ENCODE measurements at places on chromosomes 7 and 10.

DNA sequence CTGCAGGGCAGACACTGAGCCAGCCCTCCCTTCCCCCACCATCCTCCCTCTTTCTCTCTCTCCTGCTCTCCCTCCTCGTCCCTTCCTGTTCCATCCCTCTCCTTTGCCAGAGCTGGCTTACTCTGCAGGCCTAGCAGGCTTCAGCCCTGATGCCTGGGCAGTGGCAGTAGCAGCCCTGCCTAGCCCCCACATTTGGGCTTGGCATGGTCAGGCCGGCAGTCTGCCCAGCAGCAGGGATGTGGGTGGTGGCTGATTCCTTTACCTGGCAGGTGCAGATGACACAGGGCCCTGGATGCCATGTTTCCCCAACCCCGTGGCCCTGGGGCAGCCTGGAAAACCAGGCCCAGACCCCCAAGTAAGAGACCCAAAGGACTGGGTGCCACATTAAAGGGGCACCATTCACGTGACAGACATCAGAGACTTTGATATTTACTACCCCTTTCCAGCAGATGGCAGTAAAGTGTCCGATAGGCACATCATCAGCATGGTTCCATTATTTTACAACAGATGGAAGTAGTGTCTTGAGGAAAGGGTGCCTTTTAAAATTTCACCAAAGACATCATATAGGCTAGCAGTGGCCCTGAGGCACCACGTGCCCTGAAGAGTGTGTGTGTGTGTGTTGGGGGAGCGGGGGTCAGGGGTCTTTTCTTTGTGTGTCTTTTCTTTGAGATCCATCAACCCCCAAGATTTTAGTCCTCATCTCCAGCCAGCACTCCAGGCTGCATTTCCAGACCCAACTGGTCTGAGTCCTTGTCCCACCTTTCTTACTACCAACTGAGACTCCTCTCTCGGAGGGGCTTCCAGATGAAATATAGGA lies 5.9 kb downstream of the KCP start:
- DNase-seq, result no peak

DNA sequence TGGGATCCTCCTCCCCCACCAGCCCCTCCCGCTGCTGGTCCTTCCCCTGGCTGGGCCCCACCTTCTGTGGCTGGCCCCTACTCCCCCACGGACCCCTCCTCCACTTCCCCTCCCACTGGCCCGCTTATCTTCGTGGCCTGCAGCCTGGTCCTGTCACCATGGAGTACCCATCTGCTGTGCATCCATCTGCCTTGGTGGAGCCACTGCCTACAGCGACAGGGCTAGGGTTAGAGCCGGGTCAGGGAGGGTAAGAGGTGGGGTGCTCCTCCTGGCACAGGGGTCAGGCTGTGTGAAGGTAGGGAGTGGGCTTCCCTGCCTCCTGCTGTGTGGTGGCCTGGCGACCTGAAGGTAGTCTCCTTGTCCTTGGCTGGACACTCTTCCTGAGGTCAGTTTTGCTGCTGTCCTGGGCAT lies 5.2 kb downstream of the ADCY1 start:
- no peak for DNase-seq

DNA sequence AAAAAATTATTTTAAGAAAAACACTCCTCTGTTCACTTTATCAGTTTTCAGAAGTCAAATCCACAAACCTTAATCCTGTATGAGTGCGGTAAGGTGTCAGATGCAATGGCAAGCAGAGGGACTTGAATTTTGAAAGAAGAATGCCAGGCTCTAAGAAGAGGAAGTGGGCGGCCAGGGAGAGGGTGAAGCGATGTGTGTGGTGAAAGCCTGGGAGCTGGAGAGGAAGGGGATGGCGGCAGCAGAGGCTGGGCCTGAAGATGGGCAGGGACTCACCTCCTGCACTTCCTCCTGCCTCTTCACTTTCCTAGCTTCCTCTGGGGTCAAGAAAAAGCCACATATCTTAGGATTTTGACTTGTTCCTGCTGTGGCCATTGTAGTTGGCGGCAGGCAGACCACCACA lies 609.6 kb downstream of the PARD3 start:
- DNase-seq, result no peak

DNA sequence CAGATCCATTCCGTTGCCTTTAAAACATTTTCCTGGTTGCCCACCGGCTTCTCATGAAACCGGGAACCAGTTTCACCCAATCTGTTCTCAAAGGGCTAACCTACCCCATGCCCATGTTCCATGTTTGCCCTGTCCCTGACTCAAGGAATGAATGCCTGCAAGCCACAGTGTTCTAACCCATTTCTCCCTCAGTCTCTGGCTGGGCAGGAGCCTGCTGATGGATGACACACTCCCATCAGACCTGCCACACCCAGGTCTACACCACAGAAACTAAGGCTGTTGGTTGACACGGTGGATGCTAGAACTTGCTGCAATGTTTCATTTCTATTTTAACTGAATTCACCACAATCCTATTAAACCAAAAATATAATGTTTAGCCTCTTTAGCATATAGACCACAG lies 15.6 kb downstream of the CLRN3 start:
- DNase-seq, result no peak

GRCh38 chr10:94010886-94011285 lies 17.2 kb downstream of the PLCE1 start:
- no peak for DNase-seq

DNA sequence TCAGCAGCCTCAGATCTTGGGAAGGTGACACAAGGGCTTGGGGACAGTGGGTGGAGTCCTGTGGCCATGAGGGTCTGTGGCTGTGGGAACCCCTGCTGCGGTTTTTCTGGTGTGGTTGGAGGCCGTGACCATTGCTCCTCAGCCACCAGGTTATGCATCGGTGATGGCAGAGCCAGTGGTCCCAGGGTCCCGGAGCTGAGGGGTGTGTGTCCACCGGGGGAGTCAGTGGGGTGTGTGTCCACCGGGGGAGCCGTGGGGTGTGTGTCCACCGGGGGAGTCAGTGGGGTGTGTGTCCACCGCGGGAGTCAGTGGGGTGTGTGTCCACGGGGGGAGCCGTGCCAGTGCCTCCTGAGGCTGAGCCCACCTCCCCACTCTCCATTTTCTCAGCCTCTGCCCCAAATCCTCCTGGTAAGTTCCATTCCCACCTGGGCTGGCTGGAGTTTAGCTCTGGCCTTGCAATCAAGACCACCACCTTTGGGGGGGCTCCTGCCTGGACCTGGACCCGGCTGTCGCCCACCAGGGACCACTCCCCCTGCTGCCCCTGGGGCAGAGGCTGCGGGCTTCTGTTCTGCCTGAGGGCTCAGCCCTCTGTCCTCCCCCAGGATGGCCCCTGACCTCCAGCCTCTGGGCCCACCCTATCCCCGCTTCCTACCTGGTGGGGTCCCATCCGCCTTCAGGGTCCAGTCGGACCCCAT lies 143.5 kb downstream of the ELFN1 start:
- no peak for DNase-seq

GRCh38 chr10:130889780-130890179 lies 421.7 kb downstream of the TCERG1L start:
- DNase-seq, result no peak

DNA sequence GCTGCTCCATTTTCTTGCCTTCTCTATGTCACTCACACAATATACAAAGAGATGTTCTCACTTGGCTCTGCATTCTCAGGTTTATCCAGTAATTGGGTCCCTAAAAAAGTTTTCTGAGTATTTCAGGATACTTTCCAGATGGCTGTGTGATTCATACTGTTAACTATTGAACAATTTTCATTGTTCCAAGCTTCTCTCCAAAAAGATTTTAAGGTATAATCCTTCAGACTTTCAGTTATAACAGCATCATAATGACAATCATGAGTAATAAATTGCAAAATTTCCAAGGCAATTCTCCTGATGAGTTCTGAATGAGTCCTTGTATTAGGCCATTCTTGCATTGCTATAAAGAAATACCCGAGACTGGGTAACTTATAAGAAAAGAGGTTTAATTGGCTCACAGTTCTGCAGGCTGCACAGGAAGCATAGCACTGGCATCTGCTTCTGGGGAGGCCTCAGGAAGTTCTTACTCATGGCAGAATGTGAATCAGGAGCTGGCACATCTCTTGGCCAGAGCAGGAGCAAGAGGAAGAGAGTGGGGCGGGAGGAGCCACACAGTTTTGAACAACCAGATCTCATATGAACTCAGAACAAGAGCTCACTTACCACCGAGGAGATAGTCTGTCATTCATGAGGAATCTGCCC lies 148.1 kb downstream of the SLC16A9 start:
- DNase-seq, result no peak

- DNase-seq, result no peak
Observed at GRCh38 chr10:31034098-31034909, 2.6 kb upstream of the ZNF438 start.

- no peak for DNase-seq
Observed at GRCh38 chr10:108598831-108599230, 1324.5 kb downstream of the XPNPEP1 start.

DNA sequence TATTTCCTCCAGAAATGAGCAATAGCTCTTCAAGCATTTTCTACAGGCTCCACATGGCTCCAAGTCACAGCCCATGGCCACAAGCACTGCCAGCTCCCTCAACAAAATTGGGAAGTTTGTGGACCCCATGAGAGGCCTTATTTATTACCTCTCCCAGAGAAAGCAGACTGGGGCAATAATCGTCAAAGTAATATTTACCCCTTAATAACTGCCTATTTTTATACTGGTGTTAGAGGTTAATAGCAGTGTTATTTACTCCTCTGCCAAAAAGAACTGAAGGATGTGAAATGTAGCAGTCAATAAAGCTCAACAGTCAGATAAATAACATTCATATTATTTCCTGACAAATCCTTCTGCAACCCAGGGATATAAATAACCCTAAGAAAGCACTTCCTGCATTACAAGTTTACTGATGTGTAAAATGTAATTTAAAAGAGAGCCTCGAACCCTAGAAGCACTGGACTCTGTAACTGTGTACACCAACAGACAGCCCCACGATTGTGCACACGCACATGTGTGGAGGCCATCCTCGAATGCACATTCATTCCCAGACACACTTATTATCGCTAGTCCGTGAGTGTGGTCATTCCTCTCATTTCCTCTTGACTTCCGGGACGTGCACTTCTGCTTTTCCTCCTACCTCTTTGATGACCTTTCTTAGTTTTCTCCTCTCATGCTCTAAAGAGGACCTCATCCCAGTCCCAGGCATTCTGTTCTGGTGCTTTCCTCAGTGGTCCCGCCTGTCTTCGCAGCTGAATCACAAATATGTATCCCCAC lies 157.4 kb downstream of the EVX1 start:
- no peak for DNase-seq

- no peak for DNase-seq
Observed at GRCh38 chr10:33669904-33670303, 335.4 kb upstream of the NRP1 start.

GRCh38 chr10:66329147-66329546 lies 596.7 kb upstream of the LRRTM3 start:
- no peak for DNase-seq

- DNase-seq, result no peak
Observed at GRCh38 chr7:41779918-41780317, 77.0 kb upstream of the INHBA start.

- no peak for DNase-seq
Observed at GRCh38 chr7:155991470-155991869, 179.2 kb upstream of the SHH start.

DNA sequence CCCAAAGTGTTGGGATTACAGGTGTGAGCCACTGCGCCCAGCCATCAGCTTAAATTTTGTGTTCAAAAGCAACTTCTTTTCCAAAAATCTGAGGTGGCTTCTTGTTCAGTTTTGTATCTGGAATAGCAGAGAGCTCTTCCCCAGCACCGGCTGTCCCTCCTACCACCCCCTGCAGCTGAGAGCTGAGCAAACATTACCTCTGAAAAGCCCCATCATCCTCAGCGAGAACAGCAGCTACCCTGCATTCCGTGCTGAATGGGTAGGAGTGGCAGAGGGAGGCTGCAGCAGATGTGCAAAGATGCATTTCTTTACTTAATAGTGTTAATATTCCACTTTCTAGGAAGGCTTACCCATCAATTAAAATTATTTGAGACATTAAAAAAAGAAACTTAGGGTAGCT lies 31.8 kb downstream of the CCM2 start:
- no peak for DNase-seq

DNA sequence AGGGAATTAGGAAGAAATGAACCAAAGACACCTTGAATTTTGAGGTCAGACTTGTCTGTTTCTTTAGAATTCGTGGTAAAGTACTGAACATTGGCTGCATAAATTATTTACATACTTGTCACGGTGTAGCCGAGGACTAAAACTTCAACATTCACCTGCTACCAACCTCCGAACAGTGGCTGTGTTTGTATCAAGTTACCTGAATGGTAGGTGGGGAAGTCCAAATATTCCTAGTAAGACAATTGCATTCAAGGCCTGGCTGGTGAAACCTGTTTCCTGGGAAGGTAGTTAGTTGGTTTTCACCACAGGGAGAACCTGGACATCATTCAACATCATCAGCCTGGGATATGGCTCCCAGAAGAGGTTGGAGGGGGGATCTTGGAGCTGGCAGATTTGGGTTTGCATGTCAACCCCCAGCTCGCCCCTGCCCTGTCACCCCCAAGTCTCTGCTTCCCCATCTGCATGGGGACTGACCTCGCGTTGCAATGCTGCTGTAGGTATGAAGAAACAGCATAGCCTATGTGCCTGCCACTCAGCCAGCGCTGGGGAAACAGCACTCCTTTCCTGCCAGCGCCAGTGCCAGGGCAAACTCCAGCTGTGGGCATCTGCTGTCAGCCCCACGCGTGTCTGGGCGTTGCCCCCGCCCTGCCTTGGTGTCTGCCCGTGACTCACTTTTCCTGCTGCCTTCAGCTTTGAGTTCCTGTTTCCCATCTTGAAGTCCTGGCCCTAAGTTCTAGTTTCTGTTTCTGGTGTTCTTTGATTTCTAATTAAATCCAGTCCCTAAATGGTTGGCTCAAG lies 12.7 kb upstream of the LARP4B start:
- DNase-seq, result peak; percentile 48

GRCh38 chr7:76506081-76506440 lies 4.3 kb upstream of the UPK3B start:
- no peak for DNase-seq

GRCh38 chr7:815284-816216 lies 16.7 kb upstream of the SUN1 start:
- DNase-seq, result no peak

GRCh38 chr10:110226926-110227641 lies 19.7 kb downstream of the MXI1 start:
- DNase-seq, result peak; percentile 80

DNA sequence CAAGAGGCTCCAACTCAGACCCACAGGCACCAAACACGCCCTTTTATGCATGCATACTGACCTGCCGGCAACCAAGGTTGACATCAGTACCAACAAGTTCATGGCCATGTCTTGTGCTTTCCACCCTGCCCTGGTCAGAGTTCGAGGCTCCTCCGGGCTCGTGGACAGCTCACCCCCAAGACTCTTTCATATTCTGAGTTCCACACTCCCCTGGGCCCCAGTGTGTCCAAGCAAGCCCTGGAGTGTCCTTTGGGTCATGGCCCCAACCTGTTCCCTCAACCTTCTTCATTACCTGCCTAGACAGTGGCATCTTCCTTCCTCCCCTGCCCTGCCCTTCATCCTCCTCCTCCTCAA lies 40.5 kb downstream of the HIF1AN start:
- no peak for DNase-seq

GRCh38 chr7:80128918-80129317 lies 5.7 kb upstream of the GNAI1 start:
- DNase-seq, result no peak

DNA sequence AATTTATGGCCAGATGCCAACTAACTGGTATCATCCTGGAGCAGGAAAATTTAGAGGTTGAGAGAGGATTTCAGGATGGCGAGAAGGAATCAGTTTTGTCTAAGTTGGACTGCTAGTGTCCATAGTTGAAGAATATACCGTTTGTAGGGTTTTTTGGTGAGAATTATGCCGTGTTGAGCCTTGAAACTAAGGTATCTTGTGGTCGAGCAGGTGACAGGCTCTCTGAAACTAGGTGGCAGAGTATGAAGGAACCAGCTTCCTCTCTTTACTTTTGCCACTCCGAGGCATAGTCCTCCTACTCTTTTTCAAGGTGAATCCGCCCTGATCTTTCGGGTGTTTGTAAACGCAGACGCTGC lies 9.7 kb downstream of the MDFIC start:
- DNase-seq, result peak; percentile 20

Data from activated CD8-positive, alpha-beta memory T cell treated with anti-CD3 and anti-CD28 coated beads, Interleukin-2, amount 50 U/mL, for 4 hours (primary cell).